Kidney (tissue), 22 donors: ENCODE measurements at places on chromosomes 11 and 22. TPM values are rescaled to one million over a fixed set of nuclear protein-coding genes. Genes with fewer than 3 reads are reported as not detected.

- H3K36me3 ChIP-seq = no peaks in the 10 kb centered on the region
- no peaks in the 10 kb centered on the region for H3K4me1 ChIP-seq
- H3K27ac ChIP-seq = no peak overlapping the region
- H3K4me3 ChIP-seq = no peak overlapping the region
Measured at GRCh38 chr11:121723246-121723741, 270.5 kb upstream of the SORL1-AS1 start.

The SYT13 gene
- 6.8 TPM for total RNA-seq

The HORMAD2 gene
- not detected for total RNA-seq

GRCh38 chr11:121890377-121890776 lies 225.6 kb downstream of the BLID start:
- no peak overlapping the region for H3K4me3 ChIP-seq
- no peaks in the 10 kb centered on the region for H3K4me1 ChIP-seq
- H3K27me3 ChIP-seq = no peaks in the 10 kb centered on the region

- DNase-seq = no peak
- H3K36me3 ChIP-seq = no peaks in the 10 kb centered on the region
- H3K4me1 ChIP-seq = no peaks in the 10 kb centered on the region
- H3K27ac ChIP-seq = no peak overlapping the region
- H3K4me3 ChIP-seq = no peak overlapping the region
Measured at GRCh38 chr11:122796128-122796717, 42.1 kb upstream of the CRTAM start.
